ENCODE measurements at places on chromosomes 2 and 18.

GRCh38 chr2:10935953-10936942 is 24.5 kb downstream of the KCNF1 start:
- DNase-seq: peak; percentile 57

GRCh38 chr2:154392256-154392655 is 306.2 kb upstream of the KCNJ3 start:
- no peak for DNase-seq

DNA sequence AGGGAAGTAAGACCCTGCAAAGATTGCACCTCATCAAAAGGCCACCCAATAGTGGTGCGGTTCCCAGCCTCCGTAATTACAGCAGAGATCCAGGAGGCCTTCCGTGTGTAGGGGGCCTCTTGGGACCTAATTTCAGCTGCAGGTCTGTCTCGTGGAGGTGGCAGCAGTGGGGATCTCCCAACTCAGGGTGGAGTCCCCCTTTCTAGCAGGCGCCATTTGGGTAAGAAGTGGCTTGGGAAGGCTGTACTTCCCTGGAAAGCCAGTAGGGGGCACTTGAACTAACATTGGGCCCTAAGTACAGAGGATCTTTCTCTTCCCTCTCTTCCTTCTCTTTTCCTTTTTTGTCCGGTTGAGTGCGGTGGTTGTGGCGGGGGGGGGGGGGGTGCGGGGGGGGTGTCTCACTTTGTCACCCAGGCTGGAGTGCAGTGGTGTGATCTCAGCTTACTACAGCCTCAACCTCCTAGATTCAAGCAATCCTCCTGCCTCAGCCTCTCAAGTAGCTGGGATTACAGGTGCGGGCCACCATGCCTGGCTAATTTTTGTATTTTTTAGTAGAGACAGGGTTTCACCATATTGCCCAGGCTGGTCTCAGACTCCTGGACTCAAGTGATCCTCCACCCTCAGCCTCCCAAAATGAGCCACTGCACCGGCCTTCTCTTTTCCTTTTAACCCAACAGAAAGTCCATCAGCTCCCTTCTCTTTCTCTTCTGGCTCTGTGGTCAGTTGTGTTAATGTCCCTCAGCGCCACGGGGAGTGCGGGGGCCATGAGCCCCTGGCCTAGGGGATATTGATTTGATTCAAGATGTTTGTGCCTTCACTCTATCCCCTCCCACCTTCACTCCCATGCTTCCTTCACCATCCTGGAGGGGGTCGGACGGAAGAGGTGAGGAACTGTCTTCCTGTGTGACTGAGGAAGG is 32.0 kb downstream of the CENPO start:
- peak; percentile 1 for DNase-seq

DNA sequence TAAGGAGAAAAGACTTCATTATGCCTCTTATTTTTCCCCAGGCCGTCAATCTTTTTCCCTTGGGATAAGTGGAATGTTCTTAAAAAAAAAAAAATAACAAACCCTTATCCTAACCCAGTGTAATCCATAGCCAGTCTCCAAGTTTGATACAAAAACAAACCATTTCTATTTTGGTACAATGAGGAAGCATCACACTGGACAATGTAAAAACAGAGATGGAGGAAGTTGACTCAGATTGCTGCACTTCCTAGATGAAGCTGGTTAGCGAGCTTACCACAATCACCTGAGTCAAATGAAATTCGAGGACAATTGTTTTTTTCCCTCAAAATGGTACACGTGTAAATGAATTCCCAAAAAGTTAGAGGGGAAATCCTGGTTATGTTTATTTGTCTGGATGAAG is 259.7 kb downstream of the TCF4 start:
- no peak for DNase-seq

Measured in SHP77 treated with DMSO at 0.1 percent for 48 hours (cell line).